Lower leg skin (tissue), 4 donors: ENCODE measurements at places on chromosomes 6 and 20. TPM values are rescaled to one million over a fixed set of nuclear protein-coding genes. Genes with fewer than 3 reads are reported as not detected.

DNA sequence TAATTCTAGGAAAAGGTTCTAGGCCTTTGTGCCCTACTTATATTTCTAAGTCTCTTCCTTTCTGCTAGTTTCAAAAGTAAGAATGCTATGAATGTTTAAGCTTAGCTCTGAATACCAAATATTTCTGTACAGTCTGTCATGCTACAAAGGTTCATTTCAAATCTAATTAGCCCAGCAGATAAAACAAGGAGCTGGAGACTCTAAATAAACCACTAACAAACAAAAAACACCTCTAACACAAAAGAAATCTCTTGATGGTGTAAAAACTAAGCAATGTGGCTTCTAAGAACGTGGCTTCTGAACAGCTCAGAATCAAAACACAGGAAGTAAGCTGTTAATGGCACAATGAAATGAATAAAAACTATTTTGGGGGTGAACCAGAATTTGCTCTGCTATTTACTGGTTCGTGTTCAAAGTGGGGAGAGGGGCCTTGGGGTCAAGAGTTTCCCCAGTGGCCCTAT lies 198.3 kb downstream of the BCAS1 start:
- no peak for DNase-seq

- no peak for DNase-seq
Observed at GRCh38 chr6:137111296-137112066, 62.0 kb downstream of the IL22RA2 start.

The TSPO2 gene
- not detected for total RNA-seq

DNA sequence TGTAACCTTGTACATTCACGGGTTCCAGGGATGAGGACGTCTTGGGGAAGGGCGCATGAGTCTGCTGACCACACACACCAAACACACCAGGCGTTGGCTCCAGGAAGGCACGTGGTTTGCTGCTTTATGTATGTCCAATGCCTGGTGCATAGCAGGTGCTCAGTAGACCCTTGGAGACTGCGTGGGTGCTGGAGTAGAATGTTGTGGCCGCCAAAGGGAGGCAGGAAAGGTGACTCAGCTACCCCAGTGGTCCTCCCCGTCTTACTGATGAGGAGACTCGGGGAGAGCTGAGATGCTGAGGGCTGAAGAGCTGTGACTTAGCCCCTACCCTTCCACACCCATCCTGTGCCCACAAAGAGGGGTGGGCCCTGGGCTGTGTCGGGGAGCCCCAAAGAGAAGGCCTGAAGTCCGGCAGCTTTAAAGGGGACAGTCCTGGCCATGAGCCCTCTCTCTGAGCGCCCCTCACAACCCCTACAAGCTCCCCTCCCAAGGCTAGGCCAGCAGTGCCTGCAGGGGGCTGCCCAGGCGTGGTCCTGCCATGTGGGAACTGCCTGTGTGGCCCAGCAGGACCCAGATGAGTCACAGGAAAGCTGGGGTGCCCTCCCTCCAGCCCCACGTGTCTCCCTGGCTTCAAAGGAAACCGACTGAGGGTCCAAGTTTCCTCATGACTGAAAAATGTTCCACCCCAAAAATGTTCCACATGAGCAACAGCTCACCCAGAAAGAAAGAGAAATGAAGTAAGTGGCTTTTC lies 28.0 kb upstream of the PTGIS start:
- DNase-seq = no peak

DNA sequence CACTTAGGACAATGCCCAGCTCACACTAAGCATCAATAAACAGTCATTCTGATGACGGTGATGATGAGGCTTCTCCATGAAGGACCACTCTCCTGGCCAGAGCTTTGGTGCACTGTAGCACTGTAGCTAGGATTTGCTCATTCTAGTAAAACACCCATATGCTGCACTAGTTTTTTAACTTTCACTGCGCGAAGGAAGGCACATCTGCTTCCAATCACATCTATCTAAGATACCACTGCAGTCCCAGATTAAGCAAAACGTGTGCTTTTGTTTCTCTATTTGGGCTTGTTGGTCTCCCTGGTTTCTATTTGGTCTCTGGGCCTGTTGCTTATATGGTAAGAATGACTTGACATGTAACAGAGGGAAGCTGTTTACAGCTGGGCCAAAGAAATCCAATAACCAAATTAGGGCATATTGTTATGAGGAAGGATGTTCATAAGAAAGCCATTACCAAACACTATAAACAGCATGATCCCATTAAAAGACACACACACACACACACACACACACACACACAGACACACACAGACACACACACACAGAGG lies 62.4 kb downstream of the FAM229B start:
- DNase-seq = no peak

The SLC22A3 gene
- total RNA-seq = 12.8 TPM

DNA sequence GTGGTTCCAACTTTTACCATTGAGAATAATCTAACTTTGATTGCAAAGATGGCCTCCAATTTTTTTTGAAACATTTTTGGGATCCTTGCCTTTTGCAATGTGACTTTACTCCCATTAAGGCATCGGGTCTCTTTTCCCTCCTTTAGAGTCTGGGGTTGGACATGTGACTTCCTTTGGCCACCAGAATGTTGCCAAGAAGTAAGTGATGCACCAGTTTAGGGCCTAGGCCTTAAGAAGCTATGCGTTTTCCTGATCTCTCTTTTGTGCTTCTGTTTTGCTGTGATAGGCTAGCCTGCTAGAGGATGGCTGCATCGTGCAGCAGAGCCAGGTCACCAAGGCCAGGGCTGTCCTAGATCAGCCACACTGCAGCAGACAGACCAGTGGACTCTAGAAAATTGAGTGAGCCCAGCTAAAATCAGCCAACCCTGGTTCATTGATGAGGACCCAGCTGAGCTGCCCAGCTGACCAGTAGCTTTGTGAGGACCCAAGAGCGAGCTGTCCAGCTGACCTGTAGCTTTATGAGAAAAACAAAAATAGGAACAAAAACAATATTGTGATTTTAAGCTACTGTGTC lies 594.0 kb upstream of the JAG1 start:
- DNase-seq = no peak

The C6orf132 gene
- total RNA-seq = 155 TPM

- DNase-seq = peak; percentile 38
Observed at GRCh38 chr20:51569815-51570738, 27.6 kb upstream of the NFATC2 start.

The RBL1 gene
- total RNA-seq = 3.4 TPM

The HFE gene
- total RNA-seq = 4.2 TPM

GRCh38 chr20:62702895-62703852 lies 5.5 kb upstream of the NTSR1 start:
- DNase-seq = peak; percentile 43

The FAM217A gene
- total RNA-seq = not detected

- DNase-seq = no peak
Observed at GRCh38 chr6:136772685-136773472, 19.4 kb downstream of the MAP3K5 start.

The PPP1R3G gene
- 3.2 TPM for total RNA-seq

DNA sequence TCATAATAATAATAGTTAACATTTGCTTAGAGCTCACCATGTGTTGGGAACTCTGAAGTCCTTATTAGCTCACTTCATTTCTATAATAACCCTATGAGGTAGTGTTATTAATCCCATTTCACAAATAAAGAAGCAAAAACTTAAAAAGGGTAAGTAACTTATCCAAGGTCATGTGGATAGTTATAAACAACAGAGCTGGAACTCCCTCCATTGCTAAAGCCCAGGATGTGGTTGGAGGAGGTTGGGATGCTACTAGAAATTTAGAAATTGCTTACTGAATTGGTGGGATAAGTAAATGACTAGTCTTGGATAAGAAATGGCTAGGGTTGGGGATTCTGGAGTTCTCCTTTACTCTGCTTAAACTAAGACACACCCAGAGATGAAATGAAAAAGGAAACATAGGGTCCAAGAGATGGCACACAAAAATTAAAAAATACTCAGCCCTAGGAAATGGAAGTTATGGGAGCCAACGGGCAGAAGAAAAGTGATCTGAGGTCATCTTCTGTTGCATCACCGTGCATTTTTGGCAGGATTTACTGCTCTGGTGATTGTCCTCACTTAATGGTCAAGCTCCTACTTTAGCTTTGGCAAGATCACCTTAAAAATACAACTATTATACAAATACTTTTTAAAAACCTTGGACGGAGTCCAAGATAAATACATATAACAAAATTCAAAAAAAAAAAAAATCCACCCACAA lies 7.7 kb upstream of the CLIC5 start:
- no peak for DNase-seq

GRCh38 chr20:25319241-25320034 lies 71.2 kb downstream of the ABHD12 start:
- DNase-seq = peak; percentile 60

The OVOL2 gene
- total RNA-seq = 46.6 TPM

- no peak for DNase-seq
Observed at GRCh38 chr6:110342759-110343158, 15.4 kb downstream of the METTL24 start.

The PRIM2 gene
- total RNA-seq = 6.5 TPM

GRCh38 chr20:44537993-44538392 lies 16.1 kb upstream of the SERINC3 start:
- DNase-seq = no peak

- no peak for DNase-seq
Observed at GRCh38 chr20:60469829-60470228, 511.6 kb downstream of the CDH26 start.

- DNase-seq = no peak
Observed at GRCh38 chr6:33935439-33936080, 131.8 kb upstream of the MLN start.

The TCP11 gene
- 1.7 TPM for total RNA-seq

The LY6G6D gene
- not detected for total RNA-seq

The RBM24 gene
- total RNA-seq = not detected

The ZNF831 gene
- total RNA-seq = 0.21 TPM

GRCh38 chr6:40510442-40510841 lies 76.7 kb downstream of the LRFN2 start:
- no peak for DNase-seq

The PRND gene
- 0.06 TPM for total RNA-seq

The SNAP91 gene
- not detected for total RNA-seq

DNA sequence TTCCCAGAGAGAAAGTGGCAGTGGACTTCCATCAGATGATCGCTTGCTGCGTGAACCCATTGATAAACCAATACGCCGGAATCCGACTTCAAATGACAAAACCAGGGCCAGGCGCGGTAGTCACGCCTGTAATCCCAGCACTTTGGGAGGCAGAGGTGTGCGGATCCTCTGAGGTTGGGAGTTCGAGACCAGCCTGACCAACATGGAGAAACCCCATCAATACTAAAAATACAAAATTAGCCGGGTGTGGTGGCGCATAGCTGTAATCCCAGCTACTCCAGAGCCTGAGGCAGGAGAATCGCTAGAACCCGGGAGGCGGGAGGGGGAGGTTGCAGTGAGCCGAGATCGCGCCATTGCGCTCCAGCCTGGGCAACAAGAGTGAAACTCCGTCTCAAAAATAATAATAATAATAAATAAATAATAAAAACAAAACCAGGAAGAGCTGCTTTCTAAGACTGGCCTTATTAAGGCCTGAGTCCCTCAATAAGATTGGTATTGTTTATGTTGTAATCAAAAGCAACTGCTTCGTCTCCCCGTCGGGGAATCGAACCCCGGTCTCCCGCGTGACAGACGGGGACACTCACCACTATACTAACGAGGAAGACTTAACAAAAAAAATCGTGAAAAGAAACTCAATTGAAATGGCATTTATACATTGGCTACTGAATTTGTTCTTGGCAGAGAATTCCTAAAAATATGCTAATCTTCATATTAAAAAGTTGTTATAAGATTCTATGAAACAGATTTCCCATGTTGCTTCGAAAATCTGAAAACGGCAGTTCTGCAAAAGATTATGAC lies 110.2 kb upstream of the ZNF184 start:
- no peak for DNase-seq

The HLA-B gene
- total RNA-seq = 1,061 TPM

The ALDH5A1 gene
- total RNA-seq = 14.0 TPM

The RCAN2 gene
- 7.1 TPM for total RNA-seq

The WFDC10B gene
- 0.54 TPM for total RNA-seq

GRCh38 chr20:48718786-48719578 lies 108.8 kb downstream of the PREX1 start:
- DNase-seq = no peak

GRCh38 chr6:71727632-71728294 lies 158.6 kb upstream of the RIMS1 start:
- DNase-seq = no peak

- no peak for DNase-seq
Observed at GRCh38 chr6:3046295-3046694, 22.0 kb upstream of the RIPK1 start.

The ZSCAN12 gene
- 3.1 TPM for total RNA-seq

DNA sequence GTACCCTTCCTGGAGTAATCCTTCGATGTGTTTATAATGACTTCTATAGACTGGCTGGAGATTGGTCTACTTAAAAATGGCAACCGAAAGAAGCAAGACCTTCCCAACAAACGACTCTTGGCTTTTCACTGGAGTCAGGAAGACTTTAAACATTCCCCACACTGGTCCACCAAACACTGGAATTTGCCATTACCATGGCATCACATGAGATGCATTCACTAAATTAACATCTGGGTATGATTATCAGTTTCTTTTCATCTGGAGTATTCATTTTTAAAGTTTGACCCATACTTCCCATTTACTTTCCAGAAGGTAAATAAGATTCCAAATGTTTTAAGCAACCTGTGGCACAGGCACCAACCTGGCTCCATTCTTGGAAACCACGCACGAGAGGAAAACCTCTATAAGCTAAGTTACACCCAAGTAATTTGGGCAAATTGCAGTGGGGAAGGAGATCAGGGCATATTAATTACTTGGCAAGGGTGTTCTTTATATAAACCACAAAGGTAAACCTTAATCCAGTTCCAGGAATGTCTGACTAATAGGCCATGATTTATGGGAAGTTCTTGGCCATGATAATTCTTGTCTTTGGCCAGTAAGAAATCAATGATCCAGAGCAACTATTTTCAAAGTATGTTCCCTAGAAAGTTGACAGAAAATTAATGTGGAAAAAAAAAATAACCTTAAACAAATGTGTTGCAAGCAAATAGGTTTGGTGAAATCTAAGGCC lies 190.0 kb upstream of the COL21A1 start:
- no peak for DNase-seq

The TMEM74B gene
- total RNA-seq = 8.7 TPM

DNA sequence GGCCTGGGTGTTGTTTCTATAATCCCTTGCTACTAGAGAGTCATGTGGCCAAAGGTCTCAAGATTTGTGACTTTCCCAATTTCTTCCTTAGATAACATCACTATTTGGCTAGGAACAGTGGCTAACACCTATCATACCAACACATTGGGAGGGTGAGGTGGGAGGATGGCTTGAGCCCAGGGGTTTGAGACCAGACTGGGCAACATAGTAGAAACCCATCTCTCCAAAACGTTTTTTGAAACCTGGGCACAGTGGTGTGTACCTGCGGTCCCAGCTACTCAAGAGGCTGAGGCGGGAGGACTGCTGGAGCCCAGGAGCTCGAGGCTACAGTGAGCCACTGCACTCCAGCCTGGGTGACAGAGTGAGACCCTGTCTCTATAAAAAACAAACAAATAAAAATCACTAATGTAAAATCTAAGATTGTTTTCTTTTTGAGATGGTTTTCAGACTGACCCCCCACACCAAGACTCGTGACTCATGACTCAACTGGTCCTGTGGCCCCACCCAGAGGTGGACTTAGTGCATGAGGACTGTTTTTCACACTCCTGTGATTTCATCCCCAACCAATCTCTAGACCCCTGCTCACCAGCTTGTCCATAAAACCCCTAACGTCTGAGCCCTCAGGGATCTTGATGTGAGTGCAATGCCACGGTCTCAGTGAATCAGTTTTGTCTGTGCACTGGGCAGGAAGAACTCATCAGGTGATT lies 48.3 kb upstream of the KIF16B start:
- DNase-seq = no peak
